ENCODE measurements at places on chromosomes 2 and 18.

- DNase-seq, result no peak
Observed at GRCh38 chr2:44964752-44965236, 23.3 kb downstream of the SIX3 start.

DNA sequence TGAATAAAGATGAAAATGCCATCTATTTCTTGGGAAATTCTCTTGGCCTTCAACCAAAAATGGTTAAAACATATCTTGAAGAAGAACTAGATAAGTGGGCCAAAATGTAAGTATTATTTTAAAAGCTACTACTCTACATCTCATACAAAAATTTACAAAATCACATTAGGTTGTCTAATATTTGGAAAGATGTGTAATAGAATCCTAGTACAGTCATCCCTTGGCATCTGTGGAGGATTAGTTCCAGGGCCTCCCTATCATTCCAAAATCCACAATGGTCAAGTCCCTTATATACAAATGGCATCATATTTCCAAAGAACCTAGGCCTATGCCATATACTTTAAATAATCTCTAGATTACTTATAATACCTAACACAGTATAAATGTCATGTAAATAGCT, 41.2 kb downstream of the KYNU start:
- no peak for DNase-seq

DNA sequence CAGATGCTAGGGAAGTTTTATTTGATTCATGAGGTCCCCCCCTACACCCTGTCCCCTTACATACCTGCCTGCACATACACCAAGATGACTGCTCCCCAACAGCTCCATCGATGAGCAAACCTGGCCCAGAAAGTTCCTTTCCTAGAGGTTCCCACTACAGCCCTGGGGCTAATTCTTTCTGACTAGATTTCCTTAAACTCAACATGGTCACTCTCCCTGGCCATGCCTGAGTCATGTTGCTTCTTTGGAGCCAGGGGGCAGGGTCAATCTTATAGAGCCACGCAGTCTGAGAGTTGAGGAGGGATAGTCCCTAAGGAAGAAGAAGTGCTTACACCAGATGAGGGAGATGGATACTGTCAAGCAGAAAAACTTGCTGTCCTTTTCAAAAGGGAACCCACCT, 67.7 kb upstream of the GLI2 start:
- no peak for DNase-seq

GRCh38 chr18:46622451-46622850, 34.6 kb downstream of the LOXHD1 start:
- DNase-seq, result no peak

- DNase-seq, result no peak
Observed at GRCh38 chr2:223928113-223929006, 16.8 kb downstream of the WDFY1 start.

DNA sequence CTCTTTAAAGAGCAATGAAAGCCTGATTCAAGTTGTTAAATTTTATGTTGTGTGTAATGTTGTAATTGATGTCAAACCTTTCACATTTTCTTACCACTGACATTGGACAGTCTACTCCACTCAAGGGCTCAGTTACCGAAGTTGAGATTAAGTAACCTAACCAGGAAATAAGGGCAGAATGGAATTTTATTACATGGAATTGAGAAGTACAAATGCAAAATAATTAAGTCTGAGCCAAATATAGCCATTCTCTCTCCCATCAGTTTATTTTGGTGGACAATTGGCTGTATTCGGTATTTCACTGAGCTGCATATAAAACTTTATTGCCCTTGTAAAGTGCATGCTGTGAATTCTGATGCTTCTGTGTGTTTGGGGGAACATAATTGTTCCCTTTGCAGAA, 231.5 kb downstream of the TTC32 start:
- no peak for DNase-seq

DNA sequence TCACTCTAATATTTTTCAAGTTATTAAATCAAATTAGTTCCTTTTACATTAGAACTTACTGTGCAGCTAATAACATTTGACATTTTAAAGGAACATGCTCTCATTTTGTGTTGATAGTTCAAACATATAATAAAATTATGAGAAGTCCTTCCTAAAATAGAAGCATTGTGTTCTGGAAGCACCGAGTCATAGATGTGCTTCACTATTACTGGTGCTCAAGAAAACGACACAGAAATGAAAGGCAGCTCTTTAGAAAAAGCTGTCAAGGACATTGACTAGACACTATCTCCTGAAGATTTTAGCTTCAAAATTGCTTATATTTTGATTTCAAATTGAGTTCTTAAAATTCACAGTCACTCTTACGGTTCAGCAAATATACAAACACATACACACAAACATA, 338.3 kb downstream of the NBAS start:
- DNase-seq, result no peak

- no peak for DNase-seq
Observed at GRCh38 chr2:143015656-143016055, 113.6 kb upstream of the ARHGAP15 start.

- no peak for DNase-seq
Observed at GRCh38 chr2:71858071-71858470, 289.6 kb downstream of the CYP26B1 start.

GRCh38 chr2:163407296-163407695, 328.5 kb downstream of the FIGN start:
- no peak for DNase-seq

GRCh38 chr2:237281836-237282306, 132.1 kb downstream of the COL6A3 start:
- no peak for DNase-seq

DNA sequence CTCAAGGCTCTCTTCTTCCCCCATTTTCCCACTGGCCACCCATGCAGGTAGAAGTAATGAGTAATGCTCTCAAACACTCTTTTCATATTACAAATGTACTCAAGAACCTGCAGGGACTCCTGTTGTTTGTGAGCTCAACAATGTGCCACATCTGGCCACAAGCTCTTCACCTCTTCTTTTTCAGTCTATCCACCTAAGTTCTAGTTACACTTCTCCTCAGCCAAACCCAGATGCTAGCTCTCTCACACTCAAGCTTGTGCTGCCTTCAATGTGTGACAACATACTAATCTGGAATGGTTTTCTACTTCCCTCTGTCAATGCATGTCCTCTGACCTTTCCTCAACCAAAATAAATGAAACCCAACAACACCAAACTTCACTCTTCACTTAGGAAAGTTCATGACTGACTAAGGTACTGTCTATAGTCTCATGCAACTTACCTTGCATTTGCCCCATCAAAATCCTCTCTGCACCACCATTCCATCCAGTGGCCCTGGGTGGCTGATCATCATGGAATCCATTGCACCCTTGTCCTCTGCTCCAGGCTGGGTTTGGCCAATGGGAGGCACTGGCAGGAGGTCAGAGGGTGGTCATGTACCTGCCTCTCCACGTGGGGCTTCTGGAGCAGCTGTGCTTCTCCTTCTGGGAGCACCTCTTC, 5.3 kb upstream of the IL18R1 start:
- no peak for DNase-seq

DNA sequence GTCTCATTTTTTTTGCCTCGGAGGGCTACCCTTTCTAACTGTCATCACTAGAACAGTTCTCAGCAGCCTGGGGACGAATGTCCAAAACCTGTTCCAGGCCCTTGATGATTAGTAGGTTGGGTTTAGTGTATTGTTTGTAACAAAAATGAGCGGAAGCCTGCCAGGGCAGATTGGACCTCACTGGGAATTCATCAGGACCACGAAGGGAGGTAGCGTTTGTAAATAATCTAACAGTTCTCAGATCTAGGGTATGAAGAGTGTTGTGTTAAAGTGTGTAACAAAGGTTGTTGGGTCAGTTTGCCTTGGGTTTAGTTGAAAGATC, 799 bp downstream of the CEP68 start:
- no peak for DNase-seq

GRCh38 chr2:109595644-109596043, 18.1 kb downstream of the SEPTIN10 start:
- no peak for DNase-seq

DNA sequence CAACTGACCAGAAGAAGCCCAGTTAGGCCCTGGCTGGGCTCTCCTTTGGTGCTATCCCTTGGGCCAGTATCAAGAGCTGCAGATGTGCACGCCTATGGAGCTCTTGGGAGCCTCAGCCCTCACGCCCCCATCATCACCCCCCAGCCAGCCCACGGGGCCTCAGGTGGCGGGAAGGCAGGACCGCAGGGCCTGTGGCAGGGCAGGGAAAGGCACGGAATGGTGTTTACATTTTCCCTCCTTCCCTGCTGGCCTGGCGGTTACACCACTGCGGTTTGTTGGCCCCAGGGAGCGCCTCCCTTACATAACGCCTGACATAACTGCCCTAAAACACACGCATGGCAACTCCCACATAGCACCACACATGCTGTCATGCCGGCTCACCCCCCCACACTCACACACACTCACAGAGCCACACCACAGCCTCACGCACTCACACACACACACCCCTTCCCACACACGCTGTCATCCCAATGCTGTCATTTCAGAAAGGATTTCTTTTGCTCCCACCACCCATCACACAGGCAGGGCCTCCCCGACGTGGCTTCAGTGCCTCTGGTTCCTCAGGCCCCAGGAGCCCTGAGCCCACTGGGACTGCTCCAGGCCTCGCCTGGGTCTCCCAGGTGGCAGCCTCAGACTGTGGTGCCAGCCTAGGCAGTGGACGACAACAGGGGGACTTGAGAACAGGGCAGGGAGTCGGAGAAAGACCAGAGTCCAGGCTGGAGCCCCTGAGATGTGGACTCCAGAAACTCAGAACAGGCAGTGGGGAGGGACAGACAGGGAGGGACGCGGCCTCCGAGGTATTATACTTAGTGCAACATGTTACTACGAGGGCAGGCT, 15.7 kb downstream of the ZFP36L2 start:
- no peak for DNase-seq

DNA sequence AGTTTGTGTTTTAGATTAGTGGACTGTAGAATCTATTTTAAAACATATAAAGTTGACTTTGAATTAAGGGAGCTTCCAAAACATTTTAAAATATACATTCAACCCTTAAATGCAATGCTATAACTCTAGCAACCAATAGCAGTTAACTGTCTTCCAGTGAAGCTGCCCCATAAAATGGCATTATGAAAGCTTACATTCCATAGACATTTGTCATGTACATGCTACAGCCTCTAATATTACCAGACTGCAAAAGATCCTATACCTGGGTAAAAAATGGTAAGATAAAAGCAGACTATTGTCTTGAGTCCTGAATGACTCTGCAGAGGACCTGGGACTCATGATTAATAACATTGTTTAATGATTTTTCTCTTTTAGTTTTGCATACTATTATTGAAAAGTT, 489.4 kb downstream of the LRP1B start:
- no peak for DNase-seq

DNA sequence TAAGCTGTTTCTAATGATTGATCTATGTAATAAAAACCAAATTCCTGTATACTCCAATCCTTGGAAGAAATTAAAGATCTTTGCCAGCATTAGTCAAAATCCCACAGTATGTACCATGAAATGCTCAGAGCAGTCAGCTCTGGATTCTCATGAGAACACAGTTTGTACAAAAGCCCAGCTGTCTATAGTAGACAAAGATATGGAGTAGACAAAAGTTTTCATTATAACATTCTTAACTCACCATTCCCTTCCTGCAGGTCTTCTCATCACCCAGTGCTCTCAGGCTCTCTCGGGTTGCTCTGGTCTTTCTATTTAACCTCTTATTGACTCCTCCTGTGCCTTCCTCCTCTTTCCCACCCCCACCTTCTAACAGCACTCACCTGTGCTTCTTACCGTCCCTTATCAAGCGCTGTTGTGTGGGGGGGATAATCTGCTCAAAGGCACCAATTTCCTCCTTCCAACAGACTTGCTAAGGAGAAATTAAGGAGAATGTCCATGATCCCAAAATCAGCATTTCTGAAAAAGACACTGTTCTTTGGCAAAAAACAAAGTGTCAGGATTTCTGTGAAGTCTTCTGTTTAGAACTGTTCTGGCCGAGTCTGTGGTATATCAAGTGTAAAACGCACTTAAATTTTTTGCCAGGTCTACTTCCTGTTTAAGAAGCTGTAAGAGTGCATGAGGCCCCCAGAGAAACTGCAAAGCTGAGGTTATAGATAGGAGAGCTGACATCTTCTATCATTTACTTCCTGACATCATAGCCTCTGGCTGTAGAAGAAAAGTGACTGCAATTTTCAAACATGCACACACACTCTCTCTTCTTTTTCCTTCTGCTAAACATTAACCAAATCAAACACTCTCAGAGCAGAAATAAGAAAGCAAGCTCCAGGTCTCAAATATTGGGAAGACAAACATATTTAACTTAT, 144.1 kb downstream of the EVA1A start:
- no peak for DNase-seq

DNA sequence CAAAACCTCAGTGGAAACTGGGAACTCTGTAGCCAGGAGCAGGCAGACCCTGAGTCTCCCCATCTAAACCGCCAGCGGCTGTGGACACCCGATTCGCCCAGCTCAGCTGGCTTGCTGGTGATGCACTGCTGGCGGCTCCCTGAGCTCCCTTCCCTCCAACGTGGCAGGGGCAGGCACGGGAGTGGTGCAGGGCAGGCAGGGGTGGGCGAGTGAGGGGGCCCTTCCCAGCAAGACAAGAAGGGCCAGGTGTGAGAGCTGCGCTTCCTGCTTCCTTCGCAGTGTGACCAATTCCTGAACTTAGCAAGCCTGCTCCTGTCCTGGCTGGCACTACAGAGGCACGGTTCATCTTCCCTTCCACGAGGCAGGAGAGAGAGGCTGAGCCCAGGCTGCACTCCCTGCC, 12.3 kb upstream of the SEMA4C start:
- no peak for DNase-seq

- DNase-seq, result no peak
Observed at GRCh38 chr2:127614246-127614645, 31.7 kb upstream of the GPR17 start.

DNA sequence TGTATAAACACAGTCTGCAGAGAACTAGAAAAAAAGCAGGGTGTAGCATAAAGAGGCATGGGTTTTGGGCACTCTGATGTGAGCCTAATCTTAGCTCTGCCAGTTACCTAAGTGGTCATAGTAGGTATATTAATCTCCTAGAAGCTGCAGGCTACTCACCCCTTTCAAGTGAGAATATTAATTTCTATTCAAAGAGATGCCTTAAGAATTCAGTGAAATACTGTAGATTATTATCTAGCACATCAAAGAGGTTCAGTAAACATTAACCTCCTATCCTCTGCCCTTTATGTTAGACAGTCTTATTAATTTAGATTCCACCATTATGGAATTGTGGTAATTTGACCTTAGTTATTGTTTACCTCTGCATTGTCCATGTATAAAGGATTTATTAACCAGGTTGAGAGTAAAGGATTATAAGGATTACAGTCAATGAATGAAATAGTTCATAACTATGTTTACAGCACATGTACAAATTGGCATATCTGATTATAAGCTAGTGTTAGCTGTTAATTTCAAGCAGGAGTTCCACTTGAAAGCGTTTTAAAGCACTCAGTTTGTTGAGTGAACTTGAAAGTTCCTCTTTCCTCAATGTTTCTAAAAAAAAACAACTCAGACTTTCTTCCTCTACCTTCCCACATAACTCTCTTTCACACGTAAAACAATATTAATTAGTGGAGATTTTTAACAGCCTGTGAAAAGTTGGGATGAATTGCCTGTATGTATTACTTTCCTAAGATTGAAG, 150.6 kb upstream of the EPC2 start:
- no peak for DNase-seq

DNA sequence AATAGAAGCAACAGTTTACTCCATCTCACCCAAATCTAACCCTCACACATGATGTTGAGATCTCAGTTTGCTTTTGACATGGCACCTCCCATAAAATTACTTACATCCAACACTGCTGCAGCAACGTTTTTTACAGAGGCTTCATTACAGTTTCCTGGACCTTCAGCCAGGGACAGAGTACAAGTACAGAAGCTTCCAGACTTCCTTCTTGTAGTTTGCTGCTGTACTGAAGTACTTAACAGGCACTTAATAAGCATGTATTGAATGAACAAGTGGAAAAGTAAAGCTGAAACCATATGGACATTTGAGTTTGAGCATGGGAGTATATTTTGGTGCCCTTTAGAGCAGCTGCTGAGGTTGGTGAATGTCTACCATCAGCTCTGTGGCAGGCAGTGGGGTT, 514.2 kb downstream of the PTPRM start:
- no peak for DNase-seq

Measured in CD4-positive, alpha-beta T cell treated with Interleukin-10 for 1 hour (primary cell).